ENCODE measurements at places on chromosomes 1 and 21.

DNA sequence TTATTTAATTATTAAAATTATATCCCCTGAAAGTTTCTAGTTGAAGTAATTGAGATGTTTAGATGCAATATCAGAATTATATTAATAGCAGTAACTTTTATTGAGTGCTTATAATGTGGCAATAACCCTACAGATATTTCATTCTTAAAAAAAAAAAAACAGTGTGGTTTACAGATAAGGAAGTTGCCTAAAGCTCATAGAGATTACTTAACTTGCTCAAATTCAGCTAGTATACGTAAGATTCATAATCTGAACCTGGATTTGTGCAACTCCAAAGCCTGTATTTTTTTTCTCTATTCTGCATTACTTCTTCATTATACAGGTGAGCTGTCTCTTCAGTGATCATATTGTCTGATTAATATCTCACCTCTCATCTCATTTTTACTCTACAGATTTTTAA is 156.0 kb upstream of the PTBP2 start:
- no peak for DNase-seq

GRCh38 chr1:223556414-223557129 is 108.9 kb downstream of the CAPN8 start:
- peak; percentile 3 for DNase-seq

GRCh38 chr1:157104598-157105293 is 5.1 kb upstream of the ETV3L start:
- peak; percentile 24 for DNase-seq

- peak; percentile 76 for DNase-seq
Measured at GRCh38 chr1:15031251-15031933, 122.2 kb upstream of the TMEM51 start.

DNA sequence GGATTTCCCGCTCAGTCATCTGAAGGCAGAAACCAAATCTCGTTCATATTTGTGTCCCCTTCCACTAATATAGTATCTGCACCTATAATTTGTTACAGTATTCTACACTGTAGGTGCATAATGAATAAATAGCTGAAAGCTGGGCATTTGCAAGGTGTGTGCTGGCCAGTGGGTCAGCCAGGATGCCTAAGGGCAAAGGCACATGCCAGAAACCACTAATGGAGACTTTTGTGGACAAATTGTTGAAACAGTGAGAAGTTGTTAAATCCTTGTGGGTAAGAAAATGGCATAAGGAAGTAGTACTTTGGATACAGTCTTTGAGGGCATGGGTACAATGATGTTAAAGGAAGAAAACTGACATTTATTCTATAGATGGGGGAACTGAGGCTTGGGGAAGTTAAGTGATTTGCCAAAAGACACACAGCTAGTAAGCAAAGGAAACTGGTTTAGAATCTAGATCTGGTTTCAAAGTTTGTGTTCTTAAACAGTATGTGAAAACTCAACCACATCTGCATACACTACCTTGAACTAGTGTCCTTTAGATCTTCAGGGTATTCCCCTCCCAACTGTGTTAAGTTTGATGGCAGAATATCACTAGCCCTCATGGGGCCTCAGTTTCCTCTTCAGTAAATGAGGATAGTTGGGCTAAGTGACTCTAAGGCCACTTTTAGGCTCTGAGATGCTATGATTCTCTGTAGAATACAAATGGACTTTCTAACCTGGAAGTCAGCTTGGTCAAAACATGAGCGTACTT is 26.5 kb upstream of the LRRC8C start:
- DNase-seq: no peak

DNA sequence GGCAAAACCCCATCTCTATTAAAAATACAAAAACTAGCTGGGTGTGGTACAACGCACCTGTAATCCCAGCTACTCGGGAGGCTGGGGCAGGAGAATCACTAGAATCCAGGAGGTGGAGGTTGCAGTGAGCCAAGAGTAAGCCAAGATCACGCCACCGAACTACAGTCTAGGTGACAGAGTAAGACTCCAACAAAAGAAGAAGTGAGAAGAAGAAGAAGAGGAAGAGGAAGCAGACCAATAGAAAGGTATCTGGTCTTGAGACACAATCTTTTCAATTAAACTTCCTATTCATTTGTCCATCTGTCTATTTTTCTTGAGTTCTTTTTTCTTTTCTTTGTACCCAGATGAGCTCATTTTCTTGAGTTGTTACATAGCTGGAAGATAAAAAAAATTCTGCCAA is 55.7 kb upstream of the ACADM start:
- DNase-seq: no peak

DNA sequence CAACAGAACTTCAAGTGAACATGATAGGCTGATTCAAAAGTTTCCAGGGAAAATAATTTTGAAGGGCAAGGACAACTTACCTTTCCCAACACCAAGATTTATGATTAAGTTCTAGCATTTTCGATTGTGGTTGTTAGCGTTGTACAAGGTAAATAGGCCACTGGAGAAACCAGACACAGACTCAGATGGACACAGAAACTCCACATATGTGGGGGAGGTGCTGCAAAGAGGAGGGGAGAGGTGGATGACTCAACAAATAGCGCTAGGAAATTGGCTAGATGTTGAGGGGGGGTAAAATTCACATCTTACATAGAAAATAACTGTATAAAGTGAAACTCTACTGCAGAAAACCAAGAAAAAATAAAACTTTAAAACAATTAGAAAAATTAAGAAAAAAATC is 564.4 kb downstream of the MATN1 start:
- no peak for DNase-seq

GRCh38 chr1:57835620-57836019 is 411.8 kb upstream of the DAB1 start:
- peak; percentile 23 for DNase-seq

- peak; percentile 42 for DNase-seq
Measured at GRCh38 chr21:42258150-42258884, 39.4 kb downstream of the ABCG1 start.

GRCh38 chr1:150076066-150076465 is 8.5 kb downstream of the VPS45 start:
- DNase-seq: no peak

- DNase-seq: no peak
Measured at GRCh38 chr1:6245869-6246496, 2.0 kb downstream of the HES3 start.

DNA sequence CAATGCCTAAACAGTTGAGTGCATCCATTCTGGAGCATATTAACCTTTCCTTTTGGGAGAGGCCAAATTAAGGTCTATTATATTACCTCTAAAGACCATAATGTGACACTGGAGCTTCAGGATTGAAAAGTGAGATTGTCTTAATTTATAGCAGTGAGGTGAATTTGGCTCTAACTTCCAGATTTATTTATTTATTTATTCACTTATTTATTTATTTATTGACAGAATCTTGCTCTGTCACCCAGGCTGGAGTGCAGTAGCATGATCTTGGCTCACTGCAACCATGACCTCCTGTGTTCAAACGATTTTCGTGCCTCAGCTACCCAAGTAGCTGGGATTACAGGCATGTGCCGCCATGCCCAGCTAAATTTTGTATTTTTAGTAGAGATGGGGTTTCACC is 19.1 kb downstream of the ZCCHC17 start:
- DNase-seq: no peak

DNA sequence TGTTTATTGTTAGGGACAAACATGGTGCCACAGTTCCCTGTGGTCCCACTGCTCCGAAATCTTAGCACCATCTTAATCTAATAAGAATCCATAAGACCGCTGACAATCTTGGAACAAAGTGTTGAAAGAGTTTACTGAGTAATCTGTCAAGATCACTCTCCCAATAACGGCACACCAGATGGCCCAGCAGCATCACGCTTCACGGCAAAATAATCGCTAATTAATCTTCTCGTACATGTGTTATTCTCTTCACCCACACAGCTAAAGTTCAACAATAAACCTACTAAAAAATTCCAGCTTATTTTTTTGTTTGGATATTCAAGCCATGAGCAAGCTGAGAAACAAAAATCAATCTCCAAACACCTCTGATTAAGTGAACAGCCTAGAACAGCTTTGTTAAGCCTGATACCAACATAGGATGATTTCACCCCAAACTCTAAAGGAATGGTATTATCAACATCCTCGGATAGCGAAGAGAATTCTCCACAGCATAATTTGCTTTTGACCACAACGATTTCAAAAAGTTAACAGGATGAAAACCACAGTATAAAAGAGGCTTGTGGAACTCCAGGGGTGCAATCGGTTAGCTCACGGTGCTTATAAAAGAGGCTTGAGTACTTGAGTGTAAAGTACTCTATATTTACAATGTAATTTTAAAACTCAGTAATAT is 329.9 kb upstream of the GREM2 start:
- no peak for DNase-seq

DNA sequence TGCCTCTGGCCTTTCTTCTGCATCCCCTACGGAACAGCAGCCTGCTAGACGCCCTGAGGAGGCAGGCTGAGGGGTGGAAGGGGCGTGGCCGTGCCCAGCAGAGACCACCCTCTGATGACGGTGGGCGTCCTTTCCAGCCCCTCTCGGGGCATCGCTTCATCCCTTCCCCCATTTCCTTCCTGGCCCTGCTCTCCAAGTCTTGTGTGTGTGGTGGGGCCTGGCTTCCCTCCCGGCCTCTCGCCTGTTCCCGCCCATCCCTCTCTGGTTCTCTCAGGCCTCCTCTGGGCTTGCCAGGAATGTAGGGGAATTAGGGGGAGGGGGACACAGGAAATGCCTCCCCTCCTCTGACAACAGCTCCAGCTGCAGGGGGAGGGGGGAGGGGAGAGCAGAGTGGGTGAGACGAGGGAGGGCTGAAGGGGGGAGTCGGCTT is 51.1 kb downstream of the SKI start:
- peak; percentile 100 for DNase-seq

DNA sequence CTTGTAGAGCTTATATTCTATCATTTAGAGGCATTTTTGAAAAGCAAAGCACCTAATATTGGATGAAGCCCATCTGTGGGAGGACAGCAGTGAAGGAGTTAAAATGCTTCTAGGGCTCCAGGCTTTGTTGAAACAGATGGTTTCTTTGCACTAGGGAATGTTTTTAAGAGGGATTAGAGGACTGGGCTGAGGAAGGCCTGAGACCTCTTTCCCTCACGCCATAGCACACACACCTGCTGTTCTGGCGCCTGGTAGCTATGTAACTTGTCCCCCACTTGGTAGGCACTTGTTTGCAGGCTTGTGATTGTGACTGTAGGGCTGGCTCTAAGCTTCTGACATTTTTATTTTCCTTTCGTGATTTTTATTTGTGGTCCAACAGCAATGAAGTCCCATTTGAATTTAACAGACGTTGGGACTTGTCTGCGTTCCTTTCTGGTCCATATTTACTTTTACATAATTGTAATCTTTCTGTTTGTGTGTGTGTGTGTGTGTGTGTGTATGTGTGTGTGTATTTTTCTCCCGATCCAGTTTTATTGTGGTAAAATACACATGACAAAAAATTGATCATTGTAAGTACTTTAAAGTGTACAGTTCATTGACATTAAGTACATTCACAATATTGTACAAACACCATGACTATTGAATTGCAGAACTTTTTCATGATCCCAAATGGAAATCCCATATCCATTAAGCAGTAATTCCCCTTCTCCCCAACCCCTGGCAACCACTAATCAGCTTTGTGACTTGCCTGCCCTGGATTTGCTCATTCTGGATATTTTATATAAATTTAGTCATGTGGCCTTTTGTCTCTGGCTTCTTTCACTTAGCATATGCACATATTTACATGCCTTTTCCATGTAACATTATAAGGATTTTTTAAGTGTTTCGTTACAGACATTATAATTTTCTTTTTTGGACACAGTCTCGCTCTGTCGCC is 33.5 kb upstream of the MACF1 start:
- no peak for DNase-seq

DNA sequence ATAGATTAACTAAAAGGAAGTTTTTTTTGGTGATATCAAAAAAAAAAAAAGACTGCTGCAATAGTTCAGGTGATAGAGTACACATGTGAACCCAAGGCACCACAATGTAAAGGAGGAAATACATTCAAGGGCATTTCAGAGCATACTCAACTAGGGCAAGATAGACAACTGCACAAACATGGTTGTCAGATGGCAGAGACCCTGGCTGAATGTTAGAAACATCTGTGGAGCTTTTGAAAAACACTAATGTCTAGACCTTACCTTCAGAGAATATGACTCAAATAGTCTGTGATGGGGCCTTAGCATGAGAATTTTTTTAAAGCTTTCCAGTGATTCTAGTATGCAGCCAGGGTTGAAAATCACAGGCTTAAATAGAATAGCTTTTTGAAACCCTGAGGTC is 173.6 kb downstream of the VAV3 start:
- DNase-seq: no peak

DNA sequence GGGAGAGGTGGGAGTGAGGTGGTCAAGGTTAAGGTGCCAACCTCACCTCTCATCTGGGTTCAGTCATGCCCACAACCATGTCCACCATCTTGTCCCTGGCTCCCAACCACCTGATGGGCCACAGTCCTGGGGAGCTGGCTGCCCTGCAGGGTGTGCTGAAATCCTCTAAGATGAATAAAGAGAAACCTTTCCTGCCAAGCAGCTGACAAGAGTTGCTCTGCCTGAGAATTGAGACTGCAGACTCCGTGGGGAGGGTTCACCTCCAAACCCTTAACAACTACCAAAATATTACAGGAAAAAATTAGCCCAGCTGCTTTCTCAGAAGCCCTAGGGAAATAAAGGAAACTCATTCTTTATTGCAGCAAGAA is 15.2 kb upstream of the FGR start:
- no peak for DNase-seq

GRCh38 chr21:44454747-44455523 is at the start of gene LRRC3:
Gene LRRC3, plus strand, starts transcription at chr21:44455510. Its CDS starts 1,135 bp downstream, at chr21:44456645.
- DNase-seq: peak; percentile 86

GRCh38 chr1:76336931-76337371 is 262.4 kb downstream of the ST6GALNAC3 start:
- DNase-seq: peak; percentile 96

DNA sequence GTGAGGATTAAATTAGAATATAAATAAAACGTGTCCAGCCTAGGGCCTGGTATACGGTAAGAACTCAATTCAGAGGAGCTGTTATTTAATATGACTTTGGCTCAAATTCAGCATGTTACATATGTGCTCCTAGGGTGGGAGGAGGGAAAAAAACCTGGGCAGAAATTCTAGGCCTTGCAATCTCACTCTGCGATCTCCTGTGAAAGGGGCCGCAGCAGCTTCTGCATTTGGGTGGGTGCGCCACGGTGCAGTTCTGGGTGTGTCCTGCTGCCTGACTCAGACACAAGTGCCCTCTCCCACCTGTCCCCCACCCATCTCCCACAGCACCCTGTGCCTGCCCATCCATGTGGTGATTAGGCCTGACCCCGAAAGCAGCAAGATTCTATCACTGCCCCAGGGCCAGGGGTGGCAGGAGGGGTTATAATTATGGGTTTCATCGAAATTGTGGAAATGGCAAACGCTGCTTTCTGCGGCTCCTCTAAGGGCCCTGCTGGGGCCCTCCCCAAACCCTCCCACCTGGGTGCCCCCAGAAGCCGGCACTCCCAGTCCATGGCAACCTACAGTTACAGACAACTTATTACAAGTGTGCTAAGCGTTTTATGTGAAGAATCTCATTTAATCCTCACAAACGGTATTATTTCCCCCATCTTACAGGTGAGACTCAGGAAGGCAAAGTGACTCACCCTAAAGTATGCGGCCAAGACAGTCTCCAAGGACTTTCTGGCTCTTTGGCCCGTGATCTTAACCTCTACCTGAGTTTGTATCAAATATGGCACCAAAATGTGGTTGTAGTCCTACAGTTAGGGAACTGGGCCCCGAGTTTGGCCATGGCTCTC is 25.5 kb upstream of the GRHL3 start:
- no peak for DNase-seq

- no peak for DNase-seq
Measured at GRCh38 chr1:226222686-226223085, 778 bp upstream of the MIXL1 start.

Measured in fibroblast of skin of right biceps (primary cell).